CD4-positive, alpha-beta T cell treated with Interleukin-15 for 4 hours (primary cell): ENCODE measurements at places on chromosomes 2 and 18.
A peak's percentile ranks its signal among the peaks of the same experiment; 100 is the strongest.

- DNase-seq, result no peak
These were observed 51.7 kb upstream of the ACVR2A start for GRCh38 chr2:147792966-147793617.

- DNase-seq, result no peak
These were observed 71.0 kb upstream of the CYP1B1 start for GRCh38 chr2:38146907-38147307.

GRCh38 chr2:8882094-8882493 is 44.7 kb upstream of the KIDINS220 start:
- no peak for DNase-seq

DNA sequence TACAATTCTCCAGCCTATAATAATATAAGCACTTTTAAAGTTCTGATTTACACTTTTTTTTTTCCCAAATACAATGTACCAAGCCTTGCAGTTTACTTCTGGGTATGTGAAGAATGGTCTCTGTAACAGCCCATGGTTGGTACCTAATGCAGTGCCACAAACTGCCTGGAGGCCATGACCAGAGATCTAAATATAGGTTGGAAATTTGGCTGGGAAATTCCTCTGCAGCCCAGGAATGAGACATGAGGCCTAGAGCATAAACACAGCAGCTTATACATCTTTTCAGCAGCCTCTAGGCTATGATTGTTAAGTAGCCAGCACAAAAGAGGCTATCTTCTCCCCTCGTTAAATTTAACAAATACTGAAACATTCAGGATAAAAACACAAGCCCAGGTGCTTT is 432.0 kb upstream of the FAM98A start:
- DNase-seq, result no peak

DNA sequence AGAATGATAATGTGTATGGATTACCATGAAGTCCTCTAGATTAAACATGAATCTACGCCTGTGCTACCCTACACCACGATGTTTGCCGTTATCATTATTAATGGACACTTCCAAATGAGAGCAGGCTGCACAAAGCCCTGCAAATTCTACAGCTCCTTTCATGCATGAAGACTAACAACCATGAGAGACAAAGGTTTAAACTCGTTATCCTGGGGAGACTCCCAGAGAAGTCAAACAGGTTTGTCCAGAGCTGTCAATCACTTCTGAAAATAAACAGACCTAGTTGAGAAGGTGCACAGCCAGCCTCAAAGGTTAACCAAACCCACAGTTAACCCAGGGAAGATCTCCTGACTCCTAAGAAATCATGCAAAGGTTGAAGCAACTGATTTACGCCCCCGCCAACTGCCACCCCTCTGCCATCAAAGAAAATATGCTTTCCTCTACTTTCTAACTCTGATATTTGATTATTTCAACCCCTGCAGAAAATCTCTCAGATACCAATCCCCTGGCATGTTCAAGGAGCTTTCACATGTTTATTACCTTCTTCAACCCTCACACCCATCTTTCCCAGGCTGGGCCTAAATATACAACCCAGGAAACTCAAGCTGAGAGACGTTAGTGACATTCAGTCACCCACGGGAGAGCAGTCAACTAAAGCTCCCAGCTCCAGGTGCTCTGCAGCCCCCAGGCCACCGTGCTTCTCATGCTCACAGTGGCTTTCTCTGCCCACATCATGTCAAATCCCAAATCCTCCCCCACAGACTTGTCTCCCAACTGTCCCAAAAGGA is 35.9 kb downstream of the MYO5B start:
- DNase-seq, result no peak

- no peak for DNase-seq
These were observed 117.8 kb upstream of the NRP2 start for GRCh38 chr2:205564346-205565141.

- DNase-seq, result no peak
These were observed 14.6 kb downstream of the RNU4ATAC start for GRCh38 chr2:121545257-121545656.

DNA sequence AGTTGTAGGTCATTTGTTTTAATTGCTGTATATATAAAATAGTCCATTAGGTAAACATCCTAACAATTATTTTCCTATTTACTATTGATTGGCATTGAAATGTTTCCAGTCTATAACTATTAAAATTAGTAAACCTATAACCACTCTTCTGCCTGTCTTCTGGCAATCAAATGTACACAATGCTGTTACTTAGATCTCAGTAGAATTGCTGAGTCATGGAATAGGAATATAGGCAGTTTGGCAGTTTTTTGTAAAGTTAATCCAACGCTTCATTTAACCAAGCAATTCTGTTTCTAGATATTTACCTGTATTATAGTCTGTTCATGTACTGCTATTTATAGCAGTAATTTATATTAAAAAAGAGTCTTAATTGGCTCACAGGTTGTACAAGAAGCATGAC is 518.1 kb downstream of the DCDC2C start:
- DNase-seq, result no peak

GRCh38 chr2:63300835-63301234 is 250.2 kb downstream of the OTX1 start:
- DNase-seq, result no peak

GRCh38 chr2:38190542-38191218 is 114.7 kb upstream of the CYP1B1 start:
- no peak for DNase-seq

DNA sequence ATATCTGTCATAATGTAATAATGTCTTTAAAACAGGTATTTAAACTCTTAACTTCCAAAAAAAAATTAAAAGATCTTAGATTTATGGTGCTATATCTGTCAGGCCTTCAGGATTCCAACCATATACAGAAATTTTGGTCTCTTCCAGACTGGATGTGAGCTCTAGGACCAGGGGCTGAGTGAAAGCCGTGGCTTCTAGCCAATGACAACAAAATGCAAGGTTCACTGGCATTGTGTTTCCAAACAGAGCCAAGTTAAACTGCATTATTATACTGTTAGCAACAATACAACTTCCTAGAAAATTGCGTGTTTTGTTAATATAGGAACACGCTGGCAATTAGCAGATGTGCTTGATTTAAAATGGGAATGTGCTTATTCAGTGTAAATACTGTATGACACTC is 809.8 kb upstream of the SOX11 start:
- DNase-seq, result no peak

DNA sequence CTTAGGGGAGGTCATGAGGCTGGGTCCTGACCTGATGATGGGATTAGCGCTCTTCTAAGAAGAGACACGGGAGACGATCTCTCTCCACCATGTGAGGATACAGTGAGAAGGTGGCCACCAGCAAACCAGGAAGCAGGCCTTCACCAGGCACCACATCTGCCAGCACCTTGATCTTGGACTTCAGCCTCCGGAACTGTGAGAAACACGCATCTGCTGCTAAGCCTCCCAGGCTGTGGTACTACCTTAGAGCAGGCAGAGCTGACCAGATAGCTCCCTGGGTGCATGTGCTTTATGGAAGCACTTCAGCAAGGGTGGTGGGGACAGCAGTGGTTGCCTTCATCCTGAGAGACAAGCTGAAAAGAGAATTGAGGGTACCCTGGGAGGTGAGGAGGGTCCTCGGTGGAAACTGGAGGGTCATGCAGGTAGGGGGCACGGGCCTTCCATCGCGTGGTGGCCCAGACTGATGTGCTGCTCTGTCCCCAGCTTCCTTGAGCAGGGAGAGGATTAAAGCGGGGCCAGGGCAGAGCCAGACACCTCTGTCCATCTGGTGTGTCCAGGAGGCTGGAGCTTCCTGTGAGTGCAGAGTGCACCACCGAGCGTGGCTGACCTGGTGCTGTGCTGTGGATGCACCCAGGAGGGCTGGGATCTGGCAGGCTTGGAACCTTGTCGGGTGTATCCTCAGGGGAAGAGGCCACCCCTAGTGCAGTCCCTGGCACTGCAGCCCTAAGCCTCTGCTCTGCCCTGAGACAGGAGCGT is 42.9 kb upstream of the HS6ST1 start:
- DNase-seq, result no peak

DNA sequence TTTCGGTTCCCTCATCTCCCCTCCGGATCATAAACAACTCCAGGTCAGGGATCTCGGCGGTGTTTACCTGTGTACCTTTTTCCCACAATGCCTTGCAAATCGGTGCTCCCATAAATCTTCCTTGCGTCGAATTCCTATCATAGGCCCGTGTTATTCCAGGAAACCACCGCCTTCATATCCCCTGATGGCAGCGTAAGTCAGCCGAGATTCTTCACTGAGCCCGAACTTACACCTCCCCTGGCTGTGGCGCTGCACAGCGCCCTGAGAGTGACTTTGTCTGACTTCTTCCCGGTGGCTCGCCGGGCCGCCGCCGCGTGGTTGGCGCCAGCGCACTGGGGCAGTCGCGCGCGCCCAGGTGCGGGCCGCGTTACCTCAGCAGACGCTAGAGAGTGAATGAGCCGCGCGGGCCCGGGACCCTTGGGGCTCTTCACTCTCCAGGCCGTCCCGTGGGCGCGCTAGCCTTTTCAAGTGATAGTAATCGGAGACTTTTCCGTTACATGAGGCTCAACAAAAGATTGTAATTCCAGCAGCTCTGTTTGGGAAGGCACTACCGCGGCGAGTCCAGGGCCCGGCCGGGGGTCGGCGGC is 101.6 kb downstream of the SPTBN1 start:
- DNase-seq, result peak; percentile 74

- no peak for DNase-seq
These were observed 16.8 kb upstream of the ATP8B1 start for GRCh38 chr18:57819671-57820460.

DNA sequence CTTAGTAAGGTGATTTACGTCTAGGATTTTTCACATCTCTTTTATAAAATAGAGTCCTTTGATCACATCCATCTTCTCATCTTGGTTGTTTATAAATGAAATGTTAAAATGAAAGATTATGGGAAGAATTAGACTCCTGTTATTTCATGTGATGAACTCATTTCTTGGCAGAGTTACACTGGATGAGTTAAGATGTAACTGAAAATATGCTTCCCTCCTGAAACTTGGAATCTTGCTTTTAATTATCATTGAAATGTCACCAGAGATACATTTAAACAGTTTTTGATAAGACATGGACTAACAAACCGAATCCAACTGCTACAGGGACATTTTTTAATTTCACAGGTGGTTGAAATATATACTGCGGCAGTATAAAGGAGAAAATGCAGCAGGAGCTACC is 274.0 kb downstream of the DLGAP1 start:
- DNase-seq, result no peak

DNA sequence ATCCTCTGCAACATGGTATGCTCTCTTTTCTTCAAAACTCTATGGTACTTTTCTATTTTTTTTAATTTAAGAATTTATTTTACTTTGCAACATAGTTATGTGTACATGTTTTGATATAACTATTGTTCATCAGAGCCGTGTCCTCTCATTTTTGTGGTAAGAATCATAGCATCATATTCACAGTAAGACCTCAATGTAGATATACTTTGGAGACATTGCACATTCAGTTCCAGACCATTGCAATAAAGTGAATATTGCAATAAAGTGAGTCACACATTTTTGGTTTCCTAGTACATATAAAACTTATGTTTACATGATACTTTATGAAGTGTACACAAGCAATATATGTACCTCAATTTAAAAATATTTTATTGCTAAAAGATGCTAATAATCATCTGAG is 22.7 kb upstream of the LINC00305 start:
- DNase-seq, result no peak

DNA sequence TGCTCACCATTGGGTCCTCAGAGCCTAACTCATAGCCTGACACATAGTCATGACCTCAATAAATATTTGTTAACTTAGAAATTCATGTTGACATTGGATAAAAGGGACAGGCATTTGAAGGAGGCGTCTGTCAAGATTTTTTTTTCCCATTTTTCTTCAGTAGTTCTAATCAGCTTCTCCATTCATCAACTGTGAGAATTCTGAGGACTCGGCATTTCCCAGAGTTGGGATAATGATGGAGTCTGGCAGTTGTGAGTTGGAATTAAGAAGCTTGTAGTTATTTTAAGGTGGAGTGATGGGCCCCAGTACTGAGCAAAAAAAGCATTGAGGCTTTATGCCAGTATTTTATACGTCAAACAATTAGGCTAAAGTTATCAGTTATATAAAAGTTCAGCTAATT is 4.6 kb downstream of the SPATS2L start:
- no peak for DNase-seq

DNA sequence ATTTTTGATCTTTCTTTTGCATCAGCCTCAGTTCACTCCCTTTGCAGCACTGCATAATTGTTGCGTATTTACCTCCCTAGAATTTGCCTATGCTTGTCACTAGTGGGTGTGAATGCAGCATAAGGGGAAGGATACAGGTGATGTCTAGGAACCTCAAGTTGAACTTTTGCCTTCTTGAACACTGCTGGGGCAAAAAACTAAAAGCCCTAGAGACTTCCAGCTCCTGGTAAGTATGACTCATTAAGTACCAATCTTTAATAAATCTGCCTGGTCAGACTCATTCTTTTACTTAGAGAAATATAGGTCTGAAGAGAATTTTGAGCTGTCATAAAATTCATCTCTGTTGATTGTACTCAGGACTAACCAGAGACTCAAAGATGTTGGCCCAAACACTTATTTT is 547.3 kb upstream of the FANCL start:
- DNase-seq, result no peak

GRCh38 chr2:26144953-26145680 is 27.8 kb upstream of the GAREM2 start:
- peak; percentile 66 for DNase-seq

GRCh38 chr2:215693999-215694580 is 258.2 kb upstream of the FN1 start:
- DNase-seq, result no peak

- DNase-seq, result no peak
These were observed 195.5 kb downstream of the BCL11A start for GRCh38 chr2:60357996-60358395.

- no peak for DNase-seq
These were observed 141.6 kb downstream of the SRBD1 start for GRCh38 chr2:45469314-45470099.

DNA sequence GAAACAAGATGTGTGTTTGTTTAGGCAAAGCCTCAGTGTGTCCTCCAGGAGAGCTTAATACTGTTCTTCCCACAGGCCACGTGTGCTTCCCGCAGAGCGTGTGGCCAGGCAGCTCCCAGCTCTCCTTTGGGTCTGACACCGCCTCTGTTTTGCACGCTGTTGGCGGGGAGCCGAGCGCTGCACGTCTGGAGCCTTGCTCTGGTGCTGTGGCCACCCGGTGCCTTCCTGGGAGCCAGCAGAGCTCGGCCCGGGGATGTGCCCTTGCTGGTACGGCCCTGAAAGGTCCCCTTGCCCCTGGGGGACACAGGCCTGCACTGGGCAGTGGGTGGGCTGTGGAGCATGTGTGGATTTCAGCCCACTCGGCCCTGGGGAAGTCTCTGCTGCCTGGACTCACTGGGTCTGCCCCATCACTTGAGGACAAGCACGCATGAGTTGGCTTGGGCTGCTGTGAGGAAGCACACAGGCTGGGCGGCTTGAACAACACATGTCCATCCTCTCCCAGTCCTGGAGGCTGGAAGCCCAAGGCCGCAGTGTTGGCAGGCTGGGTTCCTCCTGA is 160.7 kb upstream of the HDAC4 start:
- no peak for DNase-seq

GRCh38 chr18:76679945-76680344 is 142.4 kb upstream of the ZNF236 start:
- no peak for DNase-seq

DNA sequence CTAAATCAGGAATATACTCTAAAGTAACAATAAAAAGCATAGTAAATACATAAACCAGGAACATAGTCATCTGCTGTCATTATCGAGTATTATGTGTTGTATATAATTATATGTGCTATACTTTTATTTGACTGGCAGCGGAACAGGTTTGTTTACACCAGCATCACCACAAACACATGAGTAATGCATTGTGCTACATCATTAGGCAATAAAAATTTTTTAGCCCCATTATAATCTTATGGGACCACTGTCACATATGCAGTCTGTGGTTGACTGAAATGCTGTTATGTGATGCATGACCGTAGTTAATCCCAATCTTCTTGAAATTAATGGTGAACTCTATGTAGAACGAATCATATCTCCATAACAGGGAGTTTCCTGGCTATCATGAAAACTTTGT is 136.7 kb upstream of the ZFP36L2 start:
- no peak for DNase-seq
